CD4-positive, alpha-beta T cell treated with Interleukin-4 for 4 hours (primary cell): ENCODE measurements at places on chromosomes 6 and 20.

DNA sequence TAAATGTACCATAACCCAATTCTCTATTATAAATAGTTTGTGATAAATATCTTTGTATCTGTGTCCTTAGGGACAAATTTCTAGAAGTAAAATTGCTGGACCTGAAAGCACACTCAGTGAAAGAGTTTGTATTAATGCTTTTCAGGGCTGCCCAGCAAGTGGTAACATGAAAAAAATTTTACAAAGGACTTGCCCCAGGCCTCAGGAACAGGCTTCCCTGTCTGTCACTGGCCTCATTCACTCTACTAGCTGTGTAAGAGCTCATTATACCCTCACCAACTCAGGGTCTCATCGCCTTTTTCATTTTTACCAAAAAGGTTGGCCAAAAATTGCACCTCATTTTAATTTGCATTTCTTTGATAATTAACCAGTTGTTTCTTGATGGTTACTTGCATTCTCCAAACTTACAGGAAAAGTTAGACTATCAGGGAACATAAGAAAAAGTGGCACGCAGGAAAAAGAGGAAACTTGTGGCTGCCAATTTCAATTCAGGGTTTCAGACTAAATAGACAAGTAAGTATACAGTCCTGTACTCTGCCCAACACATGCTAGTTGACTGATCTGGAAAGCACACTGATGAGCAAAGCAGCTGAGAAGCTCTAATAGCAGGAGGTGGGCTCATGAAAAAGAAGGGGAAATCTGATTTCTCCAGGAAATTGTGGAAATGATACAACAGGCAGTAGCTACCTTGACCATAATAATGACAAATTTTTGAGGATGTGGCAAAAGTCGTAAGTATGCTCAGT lies 161.5 kb downstream of the KIF6 start:
- DNase-seq = no peak

DNA sequence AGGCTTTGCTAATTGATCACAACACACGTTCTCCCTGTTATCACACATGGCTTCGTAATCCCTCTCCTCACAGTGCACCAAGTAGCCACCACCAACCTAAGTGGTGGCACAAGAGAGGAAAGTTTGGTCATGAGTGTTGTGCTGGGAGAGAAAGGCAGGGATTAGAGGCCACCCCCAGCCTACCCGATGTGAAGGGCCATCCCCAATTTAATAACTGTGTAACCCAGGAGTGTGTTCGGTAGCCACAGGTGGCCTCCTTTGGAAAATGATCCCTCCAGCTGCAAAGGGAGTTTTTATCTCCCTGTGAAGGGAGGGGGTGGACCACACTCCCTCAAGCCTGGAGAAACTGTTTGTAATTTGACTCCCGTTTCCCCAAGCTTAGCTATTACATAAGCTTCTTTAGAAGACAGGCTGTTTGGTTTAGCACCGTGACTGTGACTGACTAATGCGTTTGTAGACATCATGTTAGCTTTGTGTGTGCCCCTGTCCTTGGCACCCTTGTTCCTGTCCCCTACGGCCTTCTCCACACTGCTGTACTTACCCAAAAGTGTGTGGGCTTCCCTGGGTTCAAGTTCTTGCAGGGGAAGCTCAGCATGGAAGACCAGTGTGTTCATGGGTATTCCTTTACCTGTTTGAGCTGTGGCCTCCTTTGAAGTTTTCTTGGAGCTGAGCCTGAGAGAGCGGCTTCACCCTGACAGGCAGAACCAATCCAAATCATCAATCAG lies 20.6 kb downstream of the PPP1R16B start:
- DNase-seq = no peak

DNA sequence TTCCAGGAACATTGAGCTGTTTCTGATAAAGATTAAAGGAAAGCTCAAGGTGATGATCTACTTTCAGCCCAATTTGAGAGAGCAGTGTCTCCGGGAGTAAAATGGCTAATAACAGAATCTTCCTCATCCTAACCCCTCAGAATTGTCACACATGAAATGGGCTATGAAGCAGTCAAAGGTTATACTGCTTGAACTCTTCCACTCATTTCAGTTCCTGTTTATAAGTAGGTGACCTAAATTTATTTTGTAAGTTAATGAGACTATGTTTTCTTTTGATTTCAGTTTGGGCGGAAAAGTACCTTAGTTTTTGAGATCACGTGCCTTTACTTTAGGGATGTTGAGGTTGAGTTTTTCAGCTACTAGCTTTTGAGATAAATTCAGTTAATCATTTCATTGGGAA lies 47.2 kb downstream of the QKI start:
- peak; percentile 23 for DNase-seq

GRCh38 chr20:57911512-57912226 lies 201.9 kb upstream of the PMEPA1 start:
- DNase-seq = no peak

GRCh38 chr6:35014786-35015185 lies 125.7 kb downstream of the ANKS1A start:
- no peak for DNase-seq

DNA sequence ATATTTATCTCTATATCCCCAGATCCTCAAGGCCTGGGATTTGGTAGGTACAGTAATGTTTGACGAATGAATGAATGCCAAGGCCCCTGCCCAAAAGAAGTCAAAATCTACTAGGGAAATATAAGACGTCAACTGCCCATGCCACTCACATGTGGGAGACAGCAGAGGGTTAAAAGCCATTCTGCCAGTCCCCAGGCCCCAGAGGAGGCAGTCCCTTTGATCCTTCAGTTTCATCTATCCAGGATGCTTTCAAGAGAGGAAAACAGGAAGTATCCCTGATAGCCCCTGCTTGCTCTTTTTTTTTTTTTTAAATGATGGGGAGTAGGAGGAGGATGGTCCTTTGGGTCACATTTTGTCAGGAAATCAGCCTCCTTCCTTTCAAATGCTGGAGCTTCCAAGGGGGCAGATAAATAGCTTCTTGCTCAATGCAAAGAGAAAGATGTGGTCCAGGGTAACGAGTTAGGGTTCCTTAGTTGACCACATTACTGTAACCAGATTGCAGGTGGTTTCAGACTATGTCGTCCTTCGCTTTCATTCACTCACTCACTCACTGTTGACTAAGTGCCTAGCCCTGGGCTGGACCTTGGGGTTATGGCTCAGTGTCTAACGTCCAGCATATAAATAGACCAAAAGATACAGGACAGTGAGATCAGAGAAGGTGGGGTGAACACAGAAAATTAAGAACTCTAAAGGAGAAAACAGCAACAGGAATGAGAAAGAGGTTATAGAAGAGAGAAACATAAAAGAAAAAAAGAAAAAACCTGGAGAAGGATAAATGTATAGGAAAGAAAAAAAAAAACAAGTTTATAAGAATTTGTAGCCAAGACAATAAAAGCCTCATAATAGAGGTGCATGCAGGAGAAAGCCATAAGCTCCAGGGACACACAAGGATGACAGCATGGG lies 64.6 kb upstream of the PIM1 start:
- no peak for DNase-seq

DNA sequence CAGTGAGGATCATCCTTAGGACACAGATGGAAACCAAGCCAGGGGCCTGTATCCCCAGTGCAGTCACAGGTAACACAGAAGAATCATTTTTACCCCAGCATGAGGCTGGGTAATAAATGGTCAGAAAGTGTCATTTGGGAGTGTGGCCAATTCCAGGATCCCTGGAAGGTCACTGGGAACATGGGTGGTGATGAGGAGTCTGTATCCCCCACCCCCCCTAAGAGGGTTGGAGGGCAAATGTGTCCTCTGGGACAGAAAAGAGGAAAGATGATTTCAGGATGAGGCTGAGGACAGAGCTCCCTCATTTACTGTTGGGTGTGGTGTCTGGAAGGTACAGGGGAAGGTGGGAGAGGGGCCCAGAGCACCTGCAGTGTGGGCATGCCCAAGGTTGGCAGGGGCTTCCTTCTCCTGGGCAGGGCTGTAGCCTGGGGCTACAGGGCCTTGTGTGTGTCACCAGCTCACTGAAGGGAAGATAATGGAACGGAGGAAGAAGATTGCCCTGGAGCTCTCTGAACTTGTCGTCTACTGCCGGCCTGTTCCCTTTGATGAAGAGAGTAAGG lies 34.5 kb downstream of the PLCG1 start:
- DNase-seq = no peak

GRCh38 chr6:151121900-151122299 lies 117.9 kb upstream of the AKAP12 start:
- no peak for DNase-seq

DNA sequence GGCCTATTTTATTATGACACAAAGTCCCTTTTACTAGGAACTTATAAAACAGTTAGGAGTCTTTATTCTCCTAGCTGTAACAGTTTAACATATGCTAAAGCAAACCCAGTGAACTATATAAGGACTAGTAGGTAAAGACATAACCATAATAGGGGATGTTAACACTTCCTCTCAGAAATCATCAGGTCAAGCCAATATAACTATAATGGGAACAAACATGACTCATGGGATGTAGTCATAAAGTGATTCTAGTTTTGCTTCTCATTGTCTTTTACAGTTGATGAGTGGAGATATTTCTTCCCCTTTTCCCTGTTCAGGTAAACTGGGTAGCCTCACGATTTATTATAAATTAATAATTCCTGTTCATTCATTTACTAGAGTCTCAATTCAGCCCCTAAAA lies 9.7 kb downstream of the PTCHD4 start:
- DNase-seq = no peak

GRCh38 chr6:14217728-14218518 lies 100.4 kb downstream of the CD83 start:
- no peak for DNase-seq

GRCh38 chr20:5880326-5880725 lies 70.0 kb downstream of the TRMT6 start:
- no peak for DNase-seq

GRCh38 chr6:56255349-56255748 lies 8.0 kb upstream of the COL21A1 start:
- DNase-seq = no peak

- DNase-seq = peak; percentile 74
These were observed 2.1 kb upstream of the HIVEP2 start for GRCh38 chr6:142946924-142947713.

GRCh38 chr6:141195251-141195832 lies 937.4 kb upstream of the GJE1 start:
- DNase-seq = no peak

DNA sequence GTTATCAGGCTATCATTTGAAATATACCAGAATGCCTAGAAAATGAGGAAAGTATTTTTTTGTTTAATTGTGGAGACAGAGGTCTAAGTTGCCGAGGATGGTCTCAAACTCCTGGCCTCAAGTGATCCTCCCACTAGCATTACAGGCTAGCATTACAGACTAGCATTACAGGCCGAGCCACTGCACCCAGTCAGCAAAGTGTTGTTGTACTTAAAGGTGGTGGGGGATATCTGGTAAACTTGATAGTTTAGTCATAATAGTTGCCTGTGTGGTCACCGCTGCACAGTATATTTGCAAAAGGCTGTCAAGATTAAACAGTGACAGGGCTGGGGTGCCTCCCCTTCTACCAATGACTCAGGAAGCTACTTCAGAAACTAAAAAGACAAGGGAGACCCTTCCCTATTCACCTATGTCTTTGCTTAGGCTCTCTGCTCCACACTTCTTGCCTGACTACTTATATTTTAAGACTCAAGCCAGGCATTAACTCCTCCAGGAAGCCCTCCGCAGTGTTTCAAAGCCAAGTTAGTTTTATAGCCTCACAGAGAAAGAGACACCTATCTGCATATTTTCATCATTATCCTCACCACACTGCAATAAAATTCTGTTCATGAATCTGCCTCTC lies 3.1 kb upstream of the AKIRIN2 start:
- peak; percentile 47 for DNase-seq

GRCh38 chr20:56587307-56588041 lies 41.6 kb upstream of the TFAP2C start:
- DNase-seq = no peak

DNA sequence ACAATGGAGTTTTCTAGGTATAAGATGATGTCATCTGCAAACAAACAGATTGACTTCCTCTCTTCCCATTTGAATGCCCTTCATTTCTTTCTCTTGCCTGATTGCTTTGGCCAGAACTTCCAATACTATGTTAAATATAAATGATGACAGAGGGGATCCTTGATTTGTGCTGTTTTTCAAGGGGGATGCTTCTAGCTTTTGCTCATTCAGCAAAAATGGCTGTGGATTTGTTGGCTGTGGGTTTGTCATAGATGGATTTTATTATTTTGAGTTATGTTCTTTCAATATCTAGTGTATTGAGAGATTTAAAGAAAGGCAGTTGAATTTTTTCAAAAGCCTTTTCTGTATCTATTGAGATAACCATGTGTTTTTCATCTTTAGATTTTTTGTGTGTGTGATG lies 662.4 kb upstream of the EYS start:
- DNase-seq = no peak

GRCh38 chr20:57434390-57434700 lies 43.1 kb downstream of the RBM38 start:
- DNase-seq = no peak

DNA sequence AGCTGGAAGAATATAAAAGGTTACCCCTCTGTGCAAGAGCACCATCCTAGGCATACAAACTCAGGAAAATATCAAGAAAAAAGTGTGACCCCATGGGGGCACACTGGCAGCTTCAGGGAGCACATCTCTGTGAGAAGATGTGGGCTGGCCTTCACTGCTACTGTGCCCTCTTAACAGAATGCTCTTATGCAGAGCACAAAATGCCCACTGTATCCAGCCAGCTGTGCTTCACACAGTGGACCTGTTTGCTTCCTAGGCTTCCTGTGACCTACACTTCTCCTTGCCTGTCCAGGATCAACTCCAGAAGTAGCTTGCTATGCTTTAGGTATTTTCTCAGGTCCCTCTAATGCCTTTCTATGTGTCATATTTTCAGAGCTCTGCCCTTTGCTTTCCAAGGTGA lies 380.2 kb upstream of the MMS22L start:
- no peak for DNase-seq

GRCh38 chr20:32110173-32110704 lies 725 bp downstream of the TM9SF4 start:
- no peak for DNase-seq

DNA sequence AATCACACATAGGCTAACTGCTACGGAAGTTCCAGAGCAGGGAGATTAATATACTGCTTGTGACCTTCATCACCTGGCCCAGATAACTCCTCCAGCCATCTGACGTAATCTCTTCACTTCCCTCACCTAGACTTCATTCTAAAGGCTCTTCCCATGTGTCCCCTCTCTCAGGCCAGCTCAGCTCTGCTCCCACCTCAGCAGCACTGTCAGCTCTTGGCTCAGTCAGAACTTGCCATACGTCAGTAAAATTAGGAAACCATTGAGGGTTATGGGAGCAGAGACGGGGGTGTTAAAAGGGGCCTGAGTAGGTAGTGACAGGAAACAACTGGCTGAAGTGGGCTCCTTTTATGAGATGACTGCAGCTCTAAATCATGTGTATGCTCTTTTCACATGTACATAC lies 101.5 kb downstream of the KIF6 start:
- no peak for DNase-seq

DNA sequence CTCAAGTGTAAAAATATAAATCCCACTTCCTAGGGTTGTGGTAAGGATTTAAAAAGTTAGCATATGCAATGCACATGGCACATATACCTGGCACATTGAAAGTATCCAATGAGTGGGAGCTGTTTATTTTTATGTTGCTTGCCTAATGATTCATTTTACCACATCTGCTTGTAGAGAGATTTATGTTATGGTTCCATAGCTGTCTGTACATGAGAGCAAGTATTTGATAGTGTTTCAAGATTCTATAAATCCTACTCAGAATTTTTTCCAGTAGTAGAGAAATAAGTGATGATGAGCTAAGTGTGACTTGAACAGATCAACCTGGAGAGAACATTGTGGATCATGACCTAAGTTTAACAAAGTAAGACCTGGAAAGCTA lies 125.3 kb upstream of the SPTLC3 start:
- no peak for DNase-seq
